ENCODE measurements at places on chromosomes 13 and 19. TPM values are rescaled to one million over a fixed set of nuclear protein-coding genes. Genes with fewer than 3 reads are reported as not detected.

DNA sequence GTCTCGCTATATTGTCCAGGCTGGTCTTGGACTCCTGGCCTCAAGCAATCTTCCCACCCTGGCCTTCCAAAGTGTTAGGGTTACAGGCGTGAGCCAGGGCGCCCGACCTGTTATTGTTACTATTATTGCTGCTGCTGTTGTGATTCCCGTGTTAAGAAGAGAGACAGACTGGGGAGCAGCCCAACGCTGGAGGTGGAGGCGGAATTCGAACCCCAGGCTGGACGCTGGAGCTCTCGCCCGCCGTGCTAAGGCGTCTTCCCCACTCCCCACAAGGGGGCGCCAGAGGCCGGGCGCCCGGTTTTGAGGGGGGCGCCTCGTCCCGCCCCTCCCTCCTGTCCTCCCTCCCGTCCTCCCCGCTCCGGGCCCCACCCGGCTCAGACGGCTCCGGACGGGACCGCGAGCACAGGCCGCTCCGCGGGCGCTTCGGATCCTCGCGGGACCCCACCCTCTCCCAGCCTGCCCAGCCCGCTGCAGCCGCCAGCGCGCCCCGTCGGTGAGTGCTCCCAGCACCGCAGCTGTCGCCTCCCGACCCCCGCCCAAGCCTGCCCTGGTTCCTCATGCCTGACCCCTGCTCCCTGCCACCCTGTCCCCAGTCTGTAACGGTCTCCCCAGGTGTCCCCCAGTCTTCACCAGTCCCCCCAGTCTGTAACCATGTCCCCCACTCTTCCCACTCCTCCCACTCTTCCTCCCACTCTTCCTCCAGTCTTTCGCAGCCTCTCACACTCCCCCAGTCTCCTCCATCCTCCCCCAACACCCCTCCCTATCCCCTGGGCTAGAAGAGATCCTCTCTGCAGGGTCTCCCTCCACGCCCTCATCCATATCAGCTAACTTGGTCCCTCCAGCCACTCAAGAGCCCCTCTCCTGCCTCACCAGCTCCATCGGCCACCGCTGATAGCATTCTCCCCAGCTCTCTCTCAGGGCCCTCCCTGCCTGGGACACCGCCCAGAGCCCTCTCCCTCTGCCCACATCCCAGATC lies at the start of gene EHD2:
Gene EHD2, plus strand, starts transcription at position 377 of the 976 bp plus-strand sequence. CDS start 3,191 bp downstream, outside the sequence.
- DNase-seq = peak; percentile 69

DNA sequence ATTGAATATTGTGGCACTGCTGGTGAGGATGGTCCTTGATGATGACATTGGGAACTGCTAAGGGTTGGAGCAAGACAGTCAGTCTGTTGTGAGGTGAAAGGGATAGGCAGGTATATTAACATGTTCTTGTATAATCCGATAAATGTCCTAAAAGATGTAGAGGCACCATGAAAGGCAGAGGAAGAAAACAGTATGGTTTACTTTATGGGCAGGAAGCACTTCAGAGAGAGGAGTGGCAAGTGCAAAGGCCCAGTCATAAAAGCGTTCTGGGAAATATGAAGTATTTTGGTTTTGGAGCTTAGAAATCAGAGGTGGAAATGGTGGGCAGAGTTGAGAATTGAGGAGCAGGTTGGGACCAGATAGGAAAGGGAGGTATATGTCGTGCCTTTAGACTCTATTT lies 9.5 kb downstream of the NUP58 start:
- no peak for DNase-seq

SHC2 gene
- total RNA-seq = 39.3 TPM

DNA sequence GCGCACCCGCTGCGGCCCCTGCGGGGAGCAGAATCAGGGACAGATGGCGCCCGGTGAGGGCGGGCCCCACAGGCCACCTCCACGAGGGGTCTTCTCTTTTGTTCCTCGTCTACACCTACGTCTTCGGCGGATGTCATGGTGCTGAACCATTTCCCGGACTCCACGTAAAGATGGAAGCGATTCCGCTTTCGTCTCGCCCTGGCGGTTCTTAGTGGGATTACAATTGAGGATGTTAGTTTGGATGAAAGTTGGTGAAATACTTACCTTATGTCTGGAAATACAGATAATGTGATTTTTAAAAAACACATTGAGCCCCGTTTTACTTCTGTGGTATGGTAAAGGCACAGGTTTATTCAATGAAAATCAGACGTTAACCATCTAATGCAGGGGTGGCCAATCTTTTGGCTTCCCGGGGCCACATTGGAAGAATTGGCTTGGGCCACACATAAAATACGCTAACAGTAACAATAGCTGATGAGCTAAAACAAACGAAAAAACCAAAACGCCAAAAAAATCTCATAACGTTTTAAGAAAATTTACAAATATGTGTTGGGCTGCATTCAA lies 1.4 kb upstream of the ZMYM5 start:
- DNase-seq = no peak

CELF5 gene
- 2.7 TPM for total RNA-seq

DNA sequence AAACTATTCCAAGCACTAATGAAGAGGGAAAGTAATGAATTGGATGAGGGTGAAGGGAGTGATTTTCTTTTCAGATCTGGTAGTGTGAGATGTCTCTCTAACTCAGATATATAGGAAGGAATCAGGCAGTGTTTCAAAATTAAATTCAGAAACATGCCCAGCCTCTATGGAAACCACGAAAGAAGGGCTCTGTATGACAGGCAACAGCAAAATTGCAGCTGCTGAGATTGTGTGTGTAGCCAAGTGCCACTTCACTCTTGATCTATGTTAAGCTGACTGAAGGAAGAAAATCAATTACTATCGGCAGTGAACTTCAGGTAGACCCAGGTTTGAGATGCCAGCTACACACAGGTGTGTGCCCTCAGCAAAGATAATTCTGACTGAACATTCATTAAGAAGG lies 387.4 kb downstream of the PCDH9 start:
- no peak for DNase-seq

EML2 gene
- total RNA-seq = 79.1 TPM

FPR1 gene
- total RNA-seq = 3.6 TPM

- no peak for DNase-seq
Observed at GRCh38 chr13:103203735-103204330, 137.6 kb upstream of the SLC10A2 start.

CLN5 gene
- 25.5 TPM for total RNA-seq

CADM4 gene
- total RNA-seq = 1.2 TPM

DMKN gene
- 8.2 TPM for total RNA-seq

CLEC4G gene
- total RNA-seq = 1.3 TPM
